ENCODE measurements at places on chromosomes 5 and 9.
A peak's percentile ranks its signal among the peaks of the same experiment; 100 is the strongest.

GRCh38 chr5:64612344-64612961 lies 77.8 kb upstream of the SHISAL2B start:
- peak; percentile 35 for DNase-seq

GRCh38 chr5:14588145-14588544 lies 6.6 kb downstream of the OTULINL start:
- DNase-seq = no peak

- DNase-seq = no peak
Observed at GRCh38 chr9:127305838-127306226, 41.3 kb downstream of the GARNL3 start.

- DNase-seq = no peak
Observed at GRCh38 chr5:154757814-154758406, 2.7 kb downstream of the LARP1 start.

DNA sequence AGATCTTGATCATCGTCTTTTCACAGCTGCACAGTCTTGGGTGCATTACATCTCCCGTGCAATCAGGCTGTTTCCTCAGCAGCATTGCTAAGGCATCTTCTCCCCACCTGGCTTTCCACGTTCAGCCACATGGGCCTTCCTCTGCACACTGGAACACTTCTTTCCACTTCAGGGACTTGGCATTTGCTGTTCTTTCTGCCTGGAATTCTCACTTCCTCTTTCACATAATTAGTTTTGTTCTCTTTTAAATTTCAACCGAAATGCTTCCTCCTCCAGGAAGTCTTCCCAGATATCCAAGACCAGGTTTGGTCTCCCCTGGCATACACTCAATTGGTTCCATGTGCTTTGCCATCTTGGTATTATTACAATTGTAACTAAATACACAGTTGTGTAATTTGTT lies 43.8 kb downstream of the WHRN start:
- no peak for DNase-seq

DNA sequence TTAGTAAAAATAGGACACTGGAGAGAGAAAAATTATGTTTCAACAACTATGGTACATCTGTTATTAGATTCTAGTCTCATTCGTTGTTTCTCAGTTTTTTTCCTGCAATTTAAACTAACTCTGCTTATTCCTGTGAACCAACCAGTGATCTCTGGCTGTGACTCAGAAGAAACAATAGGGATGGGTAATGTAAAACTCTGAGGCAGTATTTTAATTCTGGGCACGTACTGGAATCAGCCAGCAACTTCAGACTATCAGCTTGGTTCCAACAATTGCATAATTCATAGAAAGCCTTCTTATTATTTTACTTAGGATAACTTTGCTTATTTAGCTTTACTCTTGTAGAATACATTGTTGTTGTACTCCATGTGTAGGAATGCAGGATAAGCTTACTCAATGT lies 28.8 kb downstream of the MLLT3 start:
- no peak for DNase-seq

DNA sequence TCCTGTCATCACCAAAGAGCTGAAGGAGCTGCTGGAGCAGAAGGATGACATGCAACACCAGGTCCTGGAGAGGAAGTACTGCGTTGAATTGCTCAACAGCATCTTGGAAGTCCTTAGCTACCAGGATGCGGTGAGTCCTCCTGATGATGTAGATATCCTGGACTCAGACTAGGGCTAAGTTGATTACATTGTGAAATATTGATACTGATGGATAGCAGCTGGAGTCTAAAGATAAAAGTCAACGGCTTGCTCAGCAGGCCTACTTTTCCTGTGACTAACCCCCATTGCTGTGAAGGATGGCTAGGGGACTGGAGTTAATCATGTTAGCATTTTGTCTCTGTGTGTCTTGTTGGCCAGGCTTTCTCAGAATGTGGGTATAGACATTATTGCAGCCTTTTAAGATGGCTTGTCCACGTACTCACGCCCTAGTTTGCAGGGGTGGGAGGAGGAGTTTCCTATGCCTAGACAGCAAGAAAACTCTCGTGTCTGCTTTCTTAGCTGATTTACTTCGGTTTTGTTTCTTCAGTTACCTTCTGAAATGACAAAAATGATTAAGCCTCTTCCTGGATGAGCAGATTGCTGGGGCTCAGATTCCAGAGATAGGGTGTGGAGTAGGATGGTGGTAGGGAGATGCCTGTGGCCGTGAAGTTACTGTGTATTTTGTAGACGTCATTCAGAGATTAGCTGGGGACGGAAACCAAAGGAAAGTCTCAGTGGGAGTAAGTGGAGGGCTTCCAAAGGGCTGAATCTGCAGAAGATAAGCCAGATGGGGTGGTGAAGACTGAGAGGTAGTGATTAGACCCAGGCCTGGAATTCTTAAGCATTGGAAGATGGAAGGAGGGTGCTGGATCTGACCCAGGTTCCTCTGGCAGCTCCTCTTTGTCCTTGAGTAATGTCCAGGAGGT lies 166.3 kb downstream of the DOCK2 start:
- peak; percentile 67 for DNase-seq

Measured in HTR-8/SVneo (cell line).